G401 (cell line): ENCODE measurements at places on chromosomes 4 and X. TPM values are rescaled to one million over a fixed set of nuclear protein-coding genes. Genes with fewer than 3 reads are reported as not detected.

DNA sequence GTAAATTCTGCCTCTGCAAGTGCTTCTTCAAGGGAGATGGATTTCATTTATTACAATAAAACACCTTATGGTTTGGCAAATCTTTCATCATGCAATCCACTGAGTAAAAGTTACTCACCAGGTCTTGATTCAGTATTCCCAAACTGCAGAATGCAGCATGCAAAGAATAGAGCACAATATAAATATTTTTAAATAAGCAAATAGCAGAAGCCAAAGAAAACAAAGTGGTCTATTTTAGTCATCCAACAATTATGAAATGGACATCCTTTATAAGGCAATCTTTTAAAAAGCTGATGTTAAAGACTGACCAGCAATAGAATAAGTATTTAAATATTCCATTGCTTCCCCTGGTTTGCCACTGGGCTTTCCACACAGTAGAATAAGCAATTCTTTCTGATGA, 59.5 kb downstream of the SLC39A8 start:
- DNase-seq = no peak

Gene FGB
- total RNA-seq = not detected in 2 replicates

Gene CLGN
- total RNA-seq = 3.5 and 3.9 TPM in 2 replicates

DNA sequence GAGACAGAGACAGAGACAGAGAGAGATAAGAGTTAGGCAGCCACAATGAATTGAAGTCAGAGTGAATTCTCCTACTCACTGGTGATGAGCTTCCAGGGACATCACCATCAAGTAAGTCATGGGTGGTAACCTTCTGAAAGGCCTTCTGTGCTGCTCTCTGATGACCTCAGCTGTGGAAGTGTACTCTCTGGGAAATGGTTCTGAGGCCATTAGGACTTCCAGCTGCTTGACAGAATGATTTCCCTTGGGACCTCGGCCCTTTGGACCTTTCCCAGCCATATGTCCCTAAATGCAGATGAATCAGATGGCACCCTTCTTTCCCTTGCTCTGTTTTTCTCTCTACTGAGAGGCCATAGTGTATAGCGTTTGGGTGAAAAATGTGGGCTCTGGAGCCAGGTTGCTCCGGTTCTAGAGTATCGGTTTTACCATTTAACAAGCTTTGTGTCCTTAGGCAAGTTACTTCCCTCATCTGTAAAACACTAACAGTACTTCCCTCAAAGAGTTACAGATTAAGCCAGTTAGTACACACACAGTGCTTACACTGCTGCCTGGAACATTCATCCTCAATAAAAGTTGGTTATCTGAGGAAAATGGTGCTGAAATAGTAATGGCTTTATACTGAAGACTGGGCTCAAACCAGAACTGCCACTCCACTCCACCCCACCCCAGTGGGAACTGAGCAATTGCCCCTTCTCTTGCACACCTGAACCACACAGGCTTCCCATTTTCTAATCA, 7.6 kb downstream of the SEPTIN11 start:
- no peak for DNase-seq
